ENCODE measurements at places on chromosomes 1 and 21.

DNA sequence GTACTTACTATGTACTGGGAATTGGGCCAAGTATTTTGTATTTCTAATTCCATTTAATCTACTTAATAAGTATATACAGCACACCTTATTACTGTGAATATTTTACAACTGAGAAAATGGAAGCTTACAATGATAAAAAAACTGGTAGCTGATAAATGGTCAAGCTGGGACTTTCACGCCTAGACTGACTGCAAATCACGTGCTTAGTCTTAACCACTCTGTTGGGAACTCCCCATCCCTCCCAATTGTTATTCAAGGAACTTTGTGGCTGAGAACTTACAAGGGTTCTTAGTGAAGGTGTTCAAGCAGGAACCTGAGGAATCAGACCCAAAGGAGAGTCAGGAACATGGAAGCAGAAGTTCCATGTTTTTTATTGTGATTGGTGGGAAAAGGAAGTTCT lies 26.9 kb downstream of the CD84 start:
- DNase-seq, result no peak

- peak; percentile 18 for DNase-seq
These were observed 44.9 kb downstream of the GFI1 start for GRCh38 chr1:92441697-92442342.

- DNase-seq, result no peak
These were observed 22.5 kb downstream of the SLC45A1 start for GRCh38 chr1:8340448-8340847.

DNA sequence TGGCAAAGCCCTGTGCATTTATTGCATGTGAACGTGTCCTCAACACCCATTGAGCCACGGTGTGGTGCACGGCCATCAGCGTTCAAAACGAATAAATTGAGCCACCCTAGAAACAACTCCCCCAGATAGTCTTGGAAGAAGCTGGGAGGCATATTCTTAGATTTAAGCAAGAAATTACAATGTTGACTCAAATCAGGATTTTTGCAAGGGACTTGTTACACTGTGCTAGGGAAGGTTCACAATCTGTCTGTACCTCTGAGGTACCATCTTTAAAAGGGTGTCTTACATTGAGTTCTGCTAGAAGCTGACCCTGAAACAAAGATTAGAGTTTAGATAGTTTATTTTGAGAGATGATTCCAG lies 16.2 kb downstream of the CD247 start:
- DNase-seq, result no peak

GRCh38 chr21:36422279-36423098 lies 37.3 kb downstream of the CHAF1B start:
- peak; percentile 24 for DNase-seq

GRCh38 chr1:242208021-242208420 lies 209.1 kb upstream of the MAP1LC3C start:
- no peak for DNase-seq

DNA sequence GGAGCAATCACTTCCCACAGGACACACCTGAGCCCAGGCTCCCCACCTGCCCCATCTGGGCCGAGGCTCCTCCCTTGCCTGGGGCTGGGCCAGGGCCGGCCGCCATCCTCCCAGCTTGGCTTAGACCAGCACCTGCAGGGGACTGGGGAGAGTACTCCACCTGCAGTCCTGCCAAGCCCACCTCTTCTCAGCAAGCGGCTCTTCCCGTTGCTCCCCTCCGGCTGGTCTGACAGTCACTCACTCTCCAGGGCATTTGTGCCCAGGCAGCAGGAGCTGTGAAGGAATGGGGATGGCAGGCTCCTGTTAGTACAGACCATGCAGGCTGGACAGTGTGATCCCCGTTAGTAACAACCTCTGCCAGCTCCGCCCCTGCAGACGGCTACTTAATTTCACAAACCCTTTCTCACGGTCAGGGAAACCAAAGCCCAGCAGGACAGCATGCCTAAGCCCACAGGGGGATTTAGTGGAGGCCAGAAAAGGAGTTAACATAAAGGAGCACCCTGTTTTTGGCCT lies at the start of gene FYB2:
Gene FYB2, minus strand, starts transcription at position 18 of the 513 bp plus-strand sequence. CDS start 114 bp downstream, outside the sequence.
- DNase-seq, result no peak

- DNase-seq, result no peak
These were observed 6.2 kb downstream of the PAX7 start for GRCh38 chr1:18636596-18637508.

- no peak for DNase-seq
These were observed 19.2 kb upstream of the VASH2 start for GRCh38 chr1:212930986-212931678.

GRCh38 chr1:119766374-119766794 lies 2.3 kb downstream of the HMGCS2 start:
- DNase-seq, result peak; percentile 35

GRCh38 chr1:20847611-20848080 lies 60.5 kb upstream of the HP1BP3 start:
- no peak for DNase-seq

- no peak for DNase-seq
These were observed 7.7 kb upstream of the SYDE2 start for GRCh38 chr1:85208488-85208887.
